ENCODE measurements at places on chromosomes 6 and 20.

- DNase-seq: peak; percentile 67
Observed at GRCh38 chr6:144013486-144013909, 5.4 kb upstream of the PLAGL1 start.

DNA sequence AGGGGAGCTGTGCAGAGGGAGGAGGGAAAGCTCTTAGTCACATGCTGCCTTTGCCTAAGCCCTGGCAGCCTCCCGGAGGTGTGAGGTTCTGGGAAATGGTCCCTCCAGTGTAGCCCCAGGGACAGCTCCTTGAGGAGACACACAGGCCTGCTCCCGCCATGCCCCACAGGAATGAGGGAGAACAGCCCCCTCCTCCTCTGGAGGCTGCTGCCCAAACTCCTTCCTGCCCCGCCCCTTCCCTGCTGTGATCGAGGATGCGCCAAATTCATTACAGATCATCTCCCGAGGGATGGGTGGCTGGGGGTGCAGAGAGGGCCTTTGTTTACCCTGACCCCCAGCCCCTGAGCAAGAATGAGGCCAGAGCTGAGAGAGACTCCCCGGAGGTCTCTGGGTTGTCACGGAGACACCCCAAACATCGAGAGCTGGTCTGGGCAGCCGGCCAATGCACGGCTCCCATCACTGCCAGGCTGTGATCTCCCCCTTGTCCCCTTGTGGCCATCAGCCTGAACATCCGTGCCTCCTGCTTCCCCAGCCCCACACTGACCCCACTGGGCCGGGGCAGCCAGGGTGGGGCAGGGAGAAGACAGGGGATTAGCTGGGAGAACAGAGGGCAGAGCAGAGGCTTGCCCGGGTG, 8.4 kb downstream of the CYP21A2 start:
- DNase-seq: no peak

- DNase-seq: no peak
Observed at GRCh38 chr20:2065099-2065498, 36.5 kb upstream of the STK35 start.

GRCh38 chr6:11386323-11386722, 151.2 kb upstream of the TMEM170B start:
- DNase-seq: no peak

GRCh38 chr20:43751167-43752050, 24.6 kb upstream of the GTSF1L start:
- no peak for DNase-seq

DNA sequence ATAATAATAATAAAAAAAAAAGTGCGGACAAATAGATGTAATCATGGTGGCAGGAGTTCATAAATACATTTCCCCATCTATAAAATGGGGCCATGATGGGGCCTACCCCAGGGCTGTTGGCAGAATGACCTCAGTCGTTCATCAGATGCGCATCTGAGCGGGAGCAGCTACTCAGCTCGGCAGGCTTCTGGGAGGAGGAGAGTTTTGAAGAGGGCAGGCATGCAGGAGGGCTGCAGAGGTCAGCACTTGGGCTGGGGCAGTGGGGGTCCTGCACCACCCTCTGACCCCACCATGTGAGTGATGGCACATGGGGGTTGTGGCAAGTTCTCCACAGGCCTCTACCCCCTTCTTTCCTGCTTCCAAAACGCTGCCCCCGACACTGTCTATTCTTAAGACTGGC, 373.5 kb downstream of the ZFAND3 start:
- DNase-seq: no peak

- DNase-seq: no peak
Observed at GRCh38 chr6:101832371-101832770, 438.9 kb downstream of the GRIK2 start.

GRCh38 chr20:44068316-44069201, 118.4 kb downstream of the JPH2 start:
- no peak for DNase-seq

GRCh38 chr6:53311586-53311935, 37.2 kb downstream of the ELOVL5 start:
- no peak for DNase-seq

- no peak for DNase-seq
Observed at GRCh38 chr20:11020712-11021111, 346.9 kb upstream of the JAG1 start.

- DNase-seq: peak; percentile 35
Observed at GRCh38 chr20:46132705-46133120, 14.6 kb downstream of the CD40 start.

DNA sequence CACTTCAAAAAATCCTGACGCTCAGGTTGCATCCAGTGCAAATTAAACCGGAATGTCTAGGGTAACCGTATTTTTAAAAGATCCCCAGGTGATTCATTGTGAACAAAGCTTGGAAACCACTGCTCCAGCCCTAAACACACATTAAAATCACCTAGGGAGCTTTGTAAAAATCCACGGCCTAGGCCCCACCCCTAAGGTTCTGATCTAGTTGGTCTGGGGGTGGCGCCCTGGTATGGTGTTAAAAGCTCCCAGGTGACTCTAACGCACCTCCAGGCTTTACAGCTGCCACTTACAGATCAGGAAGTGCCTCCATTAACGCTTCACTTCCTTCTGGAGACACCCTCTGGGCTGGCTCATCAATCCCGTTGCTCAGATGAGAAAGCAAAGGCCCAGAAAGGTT, 92.2 kb downstream of the GRM4 start:
- DNase-seq: no peak

DNA sequence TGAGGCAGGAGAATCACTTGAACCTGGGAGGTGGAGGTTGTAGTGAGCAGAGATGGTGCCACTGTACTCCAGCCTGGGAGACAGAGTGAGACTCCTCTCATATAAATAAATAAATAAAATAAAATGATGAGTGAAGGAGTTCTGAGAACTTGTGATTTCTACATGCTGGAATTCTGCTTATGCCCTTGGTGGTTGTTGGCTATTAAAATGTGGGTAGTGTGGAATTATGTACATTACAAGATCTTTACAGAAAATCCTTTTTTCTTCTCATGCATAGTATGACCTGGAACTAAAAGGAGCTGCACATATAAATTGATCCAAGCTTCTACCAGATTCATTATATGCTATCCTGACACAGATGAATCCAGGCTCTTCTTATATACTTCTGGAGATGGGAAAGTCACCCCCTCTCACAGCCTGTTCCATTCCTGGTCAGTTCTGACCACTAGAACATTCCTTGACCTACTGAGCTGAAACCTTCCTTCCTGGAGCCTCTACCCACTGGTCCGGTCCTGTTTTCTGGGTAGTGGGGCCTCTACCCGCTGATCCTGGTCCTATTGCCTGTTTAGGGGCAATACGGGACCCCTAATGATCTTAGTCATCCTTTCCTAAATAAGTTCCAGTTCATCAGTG, 37.7 kb upstream of the TAF8 start:
- no peak for DNase-seq

GRCh38 chr6:81906041-81906440, 153.6 kb upstream of the TENT5A start:
- DNase-seq: no peak

DNA sequence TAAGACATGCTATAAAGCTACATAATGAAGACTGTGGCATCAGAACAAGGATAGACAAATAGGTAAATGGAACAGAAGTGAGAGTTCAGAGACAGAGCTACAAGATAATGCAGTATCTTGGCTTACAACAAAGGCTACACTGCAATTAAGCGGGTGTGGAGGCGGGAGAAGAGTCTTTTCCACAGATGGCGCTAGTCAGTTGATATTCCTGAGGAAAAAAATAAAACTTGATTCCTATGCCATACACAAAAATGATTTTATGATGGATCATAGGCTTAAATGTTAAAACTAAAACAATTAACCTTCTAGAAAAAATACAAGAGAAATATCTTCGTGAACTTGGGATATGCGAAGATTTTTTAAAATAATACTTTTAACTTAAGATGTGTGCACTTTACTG, 31.0 kb downstream of the RIN2 start:
- DNase-seq: no peak

- DNase-seq: no peak
Observed at GRCh38 chr20:4713401-4713800, 8.3 kb upstream of the PRND start.

- DNase-seq: no peak
Observed at GRCh38 chr20:15734052-15734451, 839.2 kb downstream of the KIF16B start.

DNA sequence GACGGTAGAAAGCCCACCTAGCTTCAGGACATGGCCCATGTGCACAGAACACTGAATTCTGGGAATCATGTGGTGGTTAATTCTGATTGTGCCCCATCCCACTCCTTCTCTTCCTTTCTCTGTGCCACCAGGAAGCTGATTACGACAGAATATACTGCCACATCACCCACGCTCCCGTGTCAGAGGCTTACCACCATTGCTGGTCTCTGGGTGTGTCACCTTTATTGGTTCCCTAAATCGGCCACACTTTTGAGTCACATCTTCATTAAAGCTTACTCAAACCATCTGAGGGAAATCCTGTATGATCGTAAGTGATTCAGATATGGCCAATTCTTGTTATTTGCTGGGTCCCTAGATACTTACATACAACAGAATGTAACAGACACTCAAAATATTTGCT, 3.1 kb downstream of the TRMT6 start:
- no peak for DNase-seq

DNA sequence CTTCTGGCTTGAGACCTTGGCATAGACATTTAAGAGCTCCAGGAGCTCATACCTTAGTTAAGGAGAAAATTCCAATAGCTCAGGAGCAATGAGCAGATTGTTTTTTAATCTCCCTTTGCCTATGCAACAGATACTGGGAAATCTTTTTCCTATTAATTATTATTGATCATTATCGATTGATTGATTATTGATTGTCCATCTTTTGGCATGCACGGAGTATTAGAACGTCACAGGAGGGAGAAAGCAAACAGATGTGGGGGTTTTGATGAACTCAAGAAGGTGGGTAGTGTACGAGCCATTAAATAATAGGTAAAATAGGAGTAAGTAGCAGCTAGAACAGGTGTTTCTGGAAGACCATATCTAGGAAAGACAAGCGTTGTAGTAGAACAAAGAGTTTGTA, 205.0 kb downstream of the DOK5 start:
- no peak for DNase-seq

GRCh38 chr6:41759106-41759904, 12.1 kb upstream of the PGC start:
- DNase-seq: no peak

DNA sequence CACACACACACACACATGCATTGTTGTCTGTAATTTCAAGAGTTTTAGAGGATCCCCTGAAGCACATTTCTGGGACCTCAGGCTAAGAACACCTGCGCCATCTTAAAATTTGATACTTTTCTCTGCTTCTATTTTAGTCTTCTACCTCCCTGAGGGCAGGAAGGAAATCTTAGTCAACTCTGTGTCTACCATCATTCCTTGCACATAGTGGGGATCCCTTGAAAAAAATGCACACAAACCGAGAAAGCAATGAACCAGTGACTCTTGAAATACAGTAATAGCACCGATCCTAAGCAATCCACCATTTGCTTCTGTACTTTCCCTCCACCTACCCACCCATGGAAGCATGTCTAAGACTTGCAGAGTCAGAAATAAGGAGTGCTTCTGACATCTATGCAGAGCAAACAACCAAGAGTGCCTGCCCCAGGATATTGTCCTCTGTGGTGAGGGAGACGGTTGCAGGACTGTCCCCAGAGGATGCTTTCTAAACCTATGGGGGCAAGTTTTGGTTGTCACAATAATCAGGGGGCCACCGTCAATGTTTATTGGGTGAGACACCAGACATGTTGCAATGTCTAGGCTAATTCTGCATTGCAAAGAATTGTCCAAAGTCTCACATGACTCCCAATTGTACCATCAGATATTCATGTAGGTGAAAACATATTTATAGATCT, 208.0 kb upstream of the TAB2 start:
- DNase-seq: no peak

Data from omental fat pad (tissue), 4 donors.